CD8-positive, alpha-beta T cell (primary cell): ENCODE measurements at places on chromosomes 2 and 18.

- no peak for DNase-seq
Measured at GRCh38 chr18:30457156-30457555, 585.4 kb downstream of the DSC3 start.

DNA sequence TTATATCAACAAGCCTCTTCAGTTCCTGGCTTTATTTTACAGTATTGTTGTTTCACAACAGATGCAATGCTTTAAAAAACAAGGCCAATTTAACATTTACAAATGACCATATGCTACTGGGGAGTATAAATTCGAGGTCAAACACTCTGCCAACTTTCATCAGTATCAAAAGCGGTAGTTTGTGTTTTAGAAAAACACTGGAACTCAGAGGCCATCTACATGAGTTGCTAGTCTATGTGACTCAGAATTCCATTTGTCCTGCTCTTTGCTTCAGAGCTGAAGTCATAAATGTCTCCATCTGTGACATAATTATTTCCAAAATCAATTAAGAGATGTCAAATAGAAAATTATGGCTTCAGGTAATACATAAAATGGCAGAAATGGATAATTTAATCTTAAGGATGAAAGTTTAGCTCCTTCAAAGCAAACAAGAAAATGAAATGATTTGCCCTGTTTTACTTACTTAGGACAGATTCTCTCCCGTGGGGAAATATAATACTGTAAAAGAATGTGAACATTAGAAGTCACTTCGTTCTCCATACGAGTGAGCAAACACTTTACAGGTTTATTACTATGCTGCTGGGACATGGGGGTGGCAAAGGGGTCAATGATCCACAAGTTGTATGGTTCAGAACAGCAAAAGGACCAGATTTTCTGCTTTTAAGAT is 3.7 kb downstream of the MEX3C start:
- no peak for DNase-seq

DNA sequence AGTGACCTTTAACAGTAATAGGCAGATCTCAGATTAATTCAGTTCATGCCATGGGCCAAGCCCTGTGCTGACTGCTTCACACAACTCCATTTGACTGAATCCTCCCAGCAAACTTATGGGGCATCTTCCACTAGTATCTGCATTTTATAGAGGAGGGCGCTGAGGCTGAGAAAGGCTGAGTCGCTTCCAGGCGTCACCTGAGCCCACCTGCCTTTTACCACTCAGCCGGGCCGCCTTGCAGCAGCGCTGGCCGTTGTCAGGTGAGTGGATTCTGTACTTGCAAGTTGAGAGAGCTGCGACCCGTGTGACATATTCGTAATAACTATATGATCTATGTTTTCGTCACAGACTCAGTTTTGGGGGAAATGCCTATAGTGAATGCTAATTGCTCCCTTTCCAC is 59.3 kb upstream of the B3GNT7 start:
- no peak for DNase-seq

GRCh38 chr2:84991404-84992160 is 20.6 kb downstream of the KCMF1 start:
- no peak for DNase-seq

DNA sequence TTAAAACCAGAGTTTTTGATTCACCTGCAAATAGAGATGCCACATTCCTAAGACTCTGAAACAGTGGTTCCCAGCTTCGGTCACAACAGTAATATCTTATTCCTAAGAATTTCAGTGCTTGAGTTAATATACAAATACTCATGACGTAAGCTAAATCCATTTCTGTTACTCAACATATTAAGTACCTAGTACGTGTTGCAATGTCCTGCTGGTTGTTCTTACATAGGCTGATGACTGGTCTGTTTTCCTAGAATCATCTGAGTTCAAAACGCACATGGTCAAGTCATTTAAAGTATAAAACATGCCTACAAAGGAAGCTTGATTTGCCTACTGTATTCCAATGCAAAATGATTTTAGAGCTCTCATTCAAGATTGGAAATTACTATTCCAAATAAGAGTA is 7.2 kb downstream of the NCL start:
- no peak for DNase-seq

DNA sequence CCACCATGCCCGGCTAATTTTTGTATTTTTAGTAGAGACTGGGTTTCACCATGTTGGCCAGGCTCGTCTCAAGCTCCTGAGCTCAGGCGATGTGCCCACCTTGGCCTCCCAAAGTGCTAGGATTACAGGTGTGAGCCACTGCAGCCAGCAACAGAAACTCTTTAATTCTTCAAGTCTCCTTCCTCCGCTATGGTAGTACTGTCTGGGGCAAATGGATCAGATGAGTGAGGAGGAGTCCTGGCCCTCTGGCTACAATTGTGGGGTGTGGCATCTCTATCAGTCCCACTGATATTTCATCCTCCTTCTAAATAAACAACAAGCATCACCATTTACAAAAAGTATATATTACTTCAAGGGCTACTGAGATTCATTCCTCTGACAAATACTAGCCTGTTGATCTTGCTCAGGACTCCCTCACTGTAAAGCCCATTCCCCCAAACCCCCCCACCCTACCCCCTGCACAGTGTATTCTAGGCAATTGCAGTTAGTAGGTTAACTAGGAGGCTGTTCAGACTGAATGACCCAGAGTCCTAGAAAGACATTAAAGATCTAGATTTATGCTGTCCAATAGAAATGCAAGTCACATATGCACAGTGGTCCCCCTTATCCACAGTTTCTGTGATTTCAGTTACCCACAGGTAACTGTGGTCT is 71.2 kb upstream of the STAM2 start:
- no peak for DNase-seq
